ENCODE measurements at places on chromosomes 3 and 15. TPM values are rescaled to one million over a fixed set of nuclear protein-coding genes. Genes with fewer than 3 reads are reported as not detected.

- DNase-seq: no peak
These were observed 250.9 kb upstream of the IGF1R start for GRCh38 chr15:98397419-98397818.

- no peak for DNase-seq
These were observed 13.8 kb downstream of the ALS2CL start for GRCh38 chr3:46679681-46680080.

- DNase-seq: no peak
These were observed 245.1 kb upstream of the LMCD1 start for GRCh38 chr3:8256441-8257071.

- DNase-seq: no peak
These were observed 28.3 kb downstream of the RFT1 start for GRCh38 chr3:53101956-53102355.

DNA sequence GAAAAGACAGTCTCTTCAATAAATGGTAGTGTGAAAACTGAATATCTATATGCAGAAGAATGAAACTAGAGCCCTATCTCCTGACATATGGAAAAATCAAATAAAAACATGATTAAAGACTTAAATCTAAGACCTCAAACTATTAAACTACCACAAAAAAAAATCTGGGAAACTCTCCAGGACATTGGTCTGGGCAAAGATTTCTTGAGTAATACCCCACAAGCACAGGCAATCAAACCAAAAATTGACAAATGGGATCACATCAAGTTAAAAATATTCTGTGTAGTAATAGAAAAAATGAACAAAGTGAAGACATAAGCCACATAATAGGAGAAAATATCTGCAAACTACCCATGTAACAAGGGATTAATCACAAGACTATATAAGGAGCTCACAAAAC is 286.4 kb downstream of the TBC1D5 start:
- no peak for DNase-seq

GRCh38 chr3:101085752-101086151 is 92.5 kb upstream of the ABI3BP start:
- no peak for DNase-seq

GRCh38 chr15:85008474-85009260 is 27.0 kb downstream of the PDE8A start:
- no peak for DNase-seq

GRCh38 chr3:14110699-14111098 is 14.0 kb downstream of the CHCHD4 start:
- DNase-seq: no peak

- DNase-seq: no peak
These were observed 9.9 kb downstream of the ATRIP start for GRCh38 chr3:48456456-48456855.

GRCh38 chr3:156952011-156952410 is 125.9 kb downstream of the LEKR1 start:
- DNase-seq: no peak

DNA sequence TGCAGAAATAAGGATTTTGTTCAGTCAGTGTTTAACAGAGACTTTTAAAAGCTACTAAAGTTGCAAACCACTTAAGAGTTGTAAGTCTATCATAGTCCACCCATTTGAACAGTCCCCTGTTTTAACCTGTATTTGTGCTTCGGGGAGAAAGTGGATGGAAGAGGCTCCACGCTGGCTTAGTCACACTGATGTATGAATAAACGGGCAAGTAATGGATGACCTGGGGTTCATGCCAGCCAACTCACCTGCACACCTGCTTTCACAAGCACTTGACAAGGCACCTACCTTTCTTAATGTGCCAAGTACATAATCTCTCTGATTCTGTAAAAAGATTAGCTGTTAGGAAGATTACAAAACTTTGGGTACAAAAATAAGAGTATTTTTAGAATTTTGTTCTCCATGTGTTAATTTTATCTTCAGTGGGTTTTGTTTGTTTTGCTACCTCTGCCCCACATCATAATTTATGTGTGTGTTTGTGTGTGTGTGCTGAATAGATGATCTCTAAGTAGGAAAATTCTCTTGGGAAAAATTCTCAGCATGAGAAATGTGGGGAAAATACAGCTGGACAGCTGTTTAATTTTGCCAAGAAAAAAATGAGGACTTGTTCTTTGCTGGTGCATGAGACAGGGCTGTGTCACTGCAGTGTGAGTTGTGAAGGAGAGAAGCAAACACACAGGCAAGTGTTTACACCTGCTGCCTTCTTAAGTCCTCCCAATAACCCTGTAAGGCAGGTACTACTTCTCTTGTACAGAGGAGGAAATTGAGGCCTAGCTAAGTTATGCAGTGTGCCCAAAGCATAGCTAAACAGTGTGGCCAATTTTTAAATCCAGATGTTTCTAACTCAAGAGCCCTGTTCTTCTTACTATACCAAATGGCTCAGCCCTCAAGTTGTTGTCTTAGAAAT is 181.2 kb upstream of the IL12A start:
- DNase-seq: no peak

The IMPG2 gene
- total RNA-seq: 0.05 TPM

The C3orf52 gene
- 2.2 TPM for total RNA-seq

The SMAD6 gene
- total RNA-seq: 0.25 TPM

The CYP8B1 gene
- total RNA-seq: 0.05 TPM

The TOP2B gene
- total RNA-seq: 71.2 TPM

The ITPKA gene
- total RNA-seq: 0.47 TPM

The WDR93 gene
- total RNA-seq: not detected
